ENCODE measurements at places on chromosomes 11 and 22. TPM values are rescaled to one million over a fixed set of nuclear protein-coding genes. Genes with fewer than 3 reads are reported as not detected.

DNA sequence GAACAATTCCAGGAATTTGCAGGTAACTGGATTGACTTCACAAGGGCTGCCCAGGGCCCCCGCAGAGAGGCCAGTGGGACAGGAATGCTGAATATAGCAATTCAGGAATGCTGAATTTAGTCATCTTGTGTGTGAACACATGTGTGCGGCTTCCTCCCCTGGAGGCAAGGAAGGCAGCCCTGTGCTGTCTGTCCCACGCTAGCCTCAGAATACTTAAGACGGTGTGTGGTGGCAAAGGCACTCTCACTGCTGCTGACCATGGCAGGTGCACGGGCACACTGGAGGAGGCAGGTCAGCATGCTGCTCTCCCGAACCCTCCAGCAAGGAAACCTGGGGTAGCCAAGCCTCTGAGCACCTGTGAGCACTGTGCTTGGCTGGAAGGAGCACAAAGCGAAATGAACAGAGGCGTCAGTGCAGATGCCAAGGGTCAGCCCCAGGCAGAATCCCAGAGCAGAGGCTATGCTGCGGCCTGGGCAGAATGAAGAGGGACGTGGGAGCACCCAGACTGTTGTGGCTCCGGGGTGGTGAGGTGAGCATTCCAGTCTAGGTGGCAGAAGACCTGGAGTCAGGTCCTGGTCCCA, 2.7 kb downstream of the GNAZ start:
- H3K36me3 ChIP-seq, result no peaks in the 10 kb centered on the region
- H3K4me1 ChIP-seq, result peaks cover 8% of the 10 kb centered on the region
- DNase-seq, result no peak
- H3K27me3 ChIP-seq, result peaks cover 65% of the 10 kb centered on the region

GRCh38 chr11:117143390-117143789, 697 bp upstream of the PAFAH1B2 start:
- H3K4me3 ChIP-seq, result peak overlapping the region; percentile 72
- H3K4me1 ChIP-seq, result peaks cover 9% of the 10 kb centered on the region
- H3K36me3 ChIP-seq, result peaks cover 23% of the 10 kb centered on the region
- peak overlapping the region; percentile 81 for H3K27ac ChIP-seq
- H3K27me3 ChIP-seq, result no peaks in the 10 kb centered on the region

- no peaks in the 10 kb centered on the region for H3K27me3 ChIP-seq
- no peaks in the 10 kb centered on the region for H3K4me1 ChIP-seq
- DNase-seq, result no peak
These were observed 35.5 kb downstream of the PIWIL4 start for GRCh38 chr11:94602430-94603372.

The KDM4E gene
- total RNA-seq, result not detected

GRCh38 chr11:70139785-70140410, 61.8 kb downstream of the ANO1 start:
- no peaks in the 10 kb centered on the region for H3K4me1 ChIP-seq
- no peaks in the 10 kb centered on the region for H3K36me3 ChIP-seq
- H3K4me3 ChIP-seq, result no peak overlapping the region
- DNase-seq, result no peak
- H3K27ac ChIP-seq, result no peak overlapping the region
